ENCODE measurements at places on chromosomes 13 and 19.
A peak's percentile ranks its signal among the peaks of the same experiment; 100 is the strongest.

DNA sequence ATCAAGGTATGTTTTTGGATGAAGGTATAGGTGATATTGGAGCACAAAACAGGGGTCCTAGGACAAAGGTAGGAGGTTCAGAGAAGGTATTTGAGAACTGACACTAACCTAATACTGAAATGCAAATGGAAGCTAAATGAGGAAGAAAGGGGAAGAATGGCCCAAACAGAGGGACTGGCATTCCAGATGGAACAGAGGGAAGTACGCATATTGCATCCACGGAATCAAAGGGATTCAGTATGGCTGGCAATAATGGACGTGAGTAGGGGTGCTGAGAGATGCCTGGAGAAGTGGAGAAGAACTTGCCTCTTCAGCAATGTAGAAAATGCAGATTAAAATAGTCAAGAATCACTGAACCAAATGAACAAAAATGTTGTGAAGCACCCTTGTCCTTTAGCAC lies 283.5 kb upstream of the DACH1 start:
- no peaks in the 10 kb centered on the region for H3K36me3 ChIP-seq
- H3K27ac ChIP-seq: no peak overlapping the region
- no peak for DNase-seq

GRCh38 chr19:43667126-43667875 lies 2.7 kb downstream of the PLAUR start:
- H3K36me3 ChIP-seq: no peaks in the 10 kb centered on the region
- no peaks in the 10 kb centered on the region for H3K27me3 ChIP-seq
- peak overlapping the region; percentile 24 for H3K4me3 ChIP-seq
- H3K27ac ChIP-seq: no peak overlapping the region

DNA sequence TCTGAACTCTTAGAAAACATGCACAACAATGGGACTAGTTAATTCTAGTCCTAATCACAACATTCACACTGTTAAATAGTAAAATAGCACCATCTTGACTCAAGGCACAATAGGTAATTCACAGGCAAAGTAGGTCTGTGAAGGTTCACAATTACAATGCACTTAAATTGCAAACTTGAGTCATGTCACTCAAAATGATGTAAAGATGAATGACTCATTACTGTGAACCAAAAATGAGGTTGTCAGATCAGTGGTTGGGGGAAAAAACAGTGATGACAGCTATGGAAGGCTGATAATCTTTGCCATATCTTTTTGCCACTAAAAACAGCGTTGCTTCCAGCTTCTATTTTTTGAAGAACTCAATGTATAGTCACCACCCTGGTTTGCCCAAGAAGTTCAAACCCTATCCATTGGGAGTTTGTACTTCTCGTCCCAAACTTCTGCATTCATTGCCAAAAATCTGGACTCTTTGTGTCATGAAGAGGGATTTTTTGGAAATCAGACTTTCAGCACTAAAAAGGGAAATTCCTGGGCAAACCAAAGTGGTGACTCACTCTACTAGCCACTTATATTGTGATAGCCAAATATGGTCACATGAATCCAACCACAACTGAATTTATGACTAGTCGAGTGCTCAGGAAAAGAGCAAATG lies 200.9 kb upstream of the TMTC4 start:
- H3K27ac ChIP-seq: no peak overlapping the region
- DNase-seq: no peak
- no peaks in the 10 kb centered on the region for H3K27me3 ChIP-seq
- no peaks in the 10 kb centered on the region for H3K4me1 ChIP-seq
- H3K36me3 ChIP-seq: no peaks in the 10 kb centered on the region
- no peak overlapping the region for H3K4me3 ChIP-seq

- no peak for DNase-seq
- H3K4me1 ChIP-seq: peaks cover 4% of the 10 kb centered on the region
- H3K27ac ChIP-seq: no peak overlapping the region
- H3K4me3 ChIP-seq: no peak overlapping the region
- H3K27me3 ChIP-seq: no peaks in the 10 kb centered on the region
These were observed 14.4 kb upstream of the FBN3 start for GRCh38 chr19:8163759-8164158.

- no peaks in the 10 kb centered on the region for H3K4me1 ChIP-seq
- no peaks in the 10 kb centered on the region for H3K27me3 ChIP-seq
- DNase-seq: peak; percentile 15
- no peaks in the 10 kb centered on the region for H3K36me3 ChIP-seq
- no peak overlapping the region for H3K27ac ChIP-seq
These were observed 31.4 kb upstream of the MTIF3 start for GRCh38 chr13:27481766-27482165.

GRCh38 chr19:42091300-42091699 lies 15.3 kb downstream of the ZNF574 start:
- no peaks in the 10 kb centered on the region for H3K36me3 ChIP-seq
- no peak for DNase-seq
- no peaks in the 10 kb centered on the region for H3K4me1 ChIP-seq
- no peak overlapping the region for H3K27ac ChIP-seq
- no peaks in the 10 kb centered on the region for H3K27me3 ChIP-seq

DNA sequence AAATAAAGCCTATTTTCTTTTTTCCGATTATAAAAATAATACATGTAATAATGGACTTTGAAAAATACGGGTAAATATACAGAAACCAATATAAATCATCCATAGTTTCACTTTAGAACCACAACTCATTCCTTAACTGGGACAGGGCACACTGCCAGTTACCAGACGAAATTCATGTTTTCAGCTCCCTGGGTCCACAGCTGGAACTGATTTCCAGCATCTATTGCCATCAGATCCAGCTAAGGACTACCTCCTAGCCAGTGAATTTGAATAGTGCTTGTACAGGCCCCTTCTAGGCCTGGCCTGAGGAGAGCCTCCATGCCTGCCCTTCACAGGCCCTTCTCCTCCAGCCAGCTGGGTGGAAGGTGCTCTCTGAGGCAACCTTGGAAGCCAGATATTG lies 30.0 kb upstream of the ATP12A start:
- no peak overlapping the region for H3K27ac ChIP-seq
- H3K36me3 ChIP-seq: no peaks in the 10 kb centered on the region
- no peak for DNase-seq
- no peaks in the 10 kb centered on the region for H3K4me1 ChIP-seq
- no peaks in the 10 kb centered on the region for H3K27me3 ChIP-seq

DNA sequence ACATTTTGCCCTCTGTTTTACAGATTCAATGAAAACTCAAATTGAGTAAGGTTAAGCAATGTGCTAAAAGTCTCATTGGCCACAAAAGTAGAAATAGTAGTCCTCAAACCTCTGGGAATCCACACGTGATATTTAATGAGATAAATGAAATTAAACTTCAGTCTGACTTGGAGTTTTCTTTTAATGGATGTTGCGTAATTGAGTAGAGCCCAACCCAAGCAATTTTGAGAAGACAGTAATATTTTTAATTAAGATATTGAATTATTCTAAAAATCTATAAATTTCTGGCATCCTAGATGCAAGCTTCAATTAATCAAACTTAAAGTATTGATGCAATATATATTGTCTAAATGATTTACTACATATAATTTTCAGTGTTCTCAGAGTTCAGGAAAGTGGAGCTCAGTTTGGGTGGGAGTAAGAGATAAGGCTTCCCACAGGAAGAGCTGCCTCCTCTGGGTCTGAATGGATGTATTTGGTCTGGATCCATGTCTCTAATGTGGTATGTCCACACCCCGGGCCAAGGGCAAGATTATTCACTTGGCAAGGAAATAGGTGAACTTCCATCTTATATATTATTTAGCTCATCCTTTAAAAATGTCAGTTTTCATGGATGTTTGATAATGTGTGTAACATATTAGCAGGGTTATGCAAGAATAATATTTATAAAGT lies 6.9 kb downstream of the MBNL2 start:
- no peak overlapping the region for H3K4me3 ChIP-seq
- no peaks in the 10 kb centered on the region for H3K27me3 ChIP-seq
- no peak for DNase-seq
- H3K36me3 ChIP-seq: no peaks in the 10 kb centered on the region

GRCh38 chr19:43318203-43318602 lies 35.3 kb upstream of the CD177 start:
- no peaks in the 10 kb centered on the region for H3K4me1 ChIP-seq
- no peaks in the 10 kb centered on the region for H3K27me3 ChIP-seq
- no peaks in the 10 kb centered on the region for H3K36me3 ChIP-seq
- no peak overlapping the region for H3K27ac ChIP-seq

- no peaks in the 10 kb centered on the region for H3K27me3 ChIP-seq
- H3K4me1 ChIP-seq: no peaks in the 10 kb centered on the region
- no peak for DNase-seq
These were observed 83.5 kb upstream of the FNDC3A start for GRCh38 chr13:48892053-48892687.
